ENCODE measurements at places on chromosomes 3 and 15.

- H3K4me3 ChIP-seq = no peak overlapping the region
- no peak for DNase-seq
- H3K4me1 ChIP-seq = peaks cover 9% of the 10 kb centered on the region
These were observed 38.6 kb downstream of the TAFA4 start for GRCh38 chr3:68893600-68894239.

DNA sequence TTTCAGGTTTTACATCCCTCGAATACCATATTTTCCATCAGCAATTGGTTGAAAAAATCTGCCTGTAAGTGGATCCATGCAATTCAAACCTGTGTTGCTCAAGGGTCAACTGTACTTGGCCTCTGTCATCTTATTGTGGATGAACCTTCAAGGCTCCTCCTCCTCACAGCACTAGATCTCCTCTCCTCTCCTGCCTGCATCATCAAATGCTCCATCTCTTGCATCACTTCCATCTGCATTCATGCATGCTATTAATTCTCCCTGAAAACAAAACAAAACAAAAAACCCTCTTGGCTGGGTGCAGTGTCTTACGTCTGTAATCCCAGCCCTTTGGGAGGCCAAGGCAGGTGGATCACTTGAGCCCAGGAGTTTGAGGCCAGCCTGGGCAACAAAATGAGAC lies 10.1 kb downstream of the BCL2L10 start:
- H3K4me3 ChIP-seq = no peak overlapping the region
- H3K36me3 ChIP-seq = no peaks in the 10 kb centered on the region
- peaks cover 2% of the 10 kb centered on the region for H3K27me3 ChIP-seq
- H3K4me1 ChIP-seq = peaks cover 2% of the 10 kb centered on the region
- H3K27ac ChIP-seq = no peak overlapping the region

DNA sequence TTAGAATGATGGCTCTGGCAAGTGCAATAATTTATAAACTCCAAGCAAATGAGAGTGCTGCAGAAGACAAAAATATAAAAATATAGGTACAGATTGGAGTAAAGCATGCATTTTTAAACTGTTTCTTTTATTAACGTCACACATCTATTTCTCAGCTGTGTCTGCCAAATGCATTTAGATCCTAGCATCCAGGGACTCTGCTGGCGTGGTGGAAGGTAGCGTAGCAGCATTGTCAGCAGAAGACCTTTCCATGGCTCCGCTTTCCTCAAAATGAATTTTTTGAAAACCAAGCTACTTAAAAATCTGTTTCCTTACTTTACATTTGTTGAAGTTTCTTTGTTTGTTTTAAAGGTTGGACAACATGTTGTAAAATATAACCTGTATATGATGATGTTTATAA lies 16.3 kb upstream of the ATP10A start:
- peaks cover 8% of the 10 kb centered on the region for H3K4me1 ChIP-seq
- H3K36me3 ChIP-seq = no peaks in the 10 kb centered on the region
- DNase-seq = no peak
- no peaks in the 10 kb centered on the region for H3K27me3 ChIP-seq
- no peak overlapping the region for H3K27ac ChIP-seq

DNA sequence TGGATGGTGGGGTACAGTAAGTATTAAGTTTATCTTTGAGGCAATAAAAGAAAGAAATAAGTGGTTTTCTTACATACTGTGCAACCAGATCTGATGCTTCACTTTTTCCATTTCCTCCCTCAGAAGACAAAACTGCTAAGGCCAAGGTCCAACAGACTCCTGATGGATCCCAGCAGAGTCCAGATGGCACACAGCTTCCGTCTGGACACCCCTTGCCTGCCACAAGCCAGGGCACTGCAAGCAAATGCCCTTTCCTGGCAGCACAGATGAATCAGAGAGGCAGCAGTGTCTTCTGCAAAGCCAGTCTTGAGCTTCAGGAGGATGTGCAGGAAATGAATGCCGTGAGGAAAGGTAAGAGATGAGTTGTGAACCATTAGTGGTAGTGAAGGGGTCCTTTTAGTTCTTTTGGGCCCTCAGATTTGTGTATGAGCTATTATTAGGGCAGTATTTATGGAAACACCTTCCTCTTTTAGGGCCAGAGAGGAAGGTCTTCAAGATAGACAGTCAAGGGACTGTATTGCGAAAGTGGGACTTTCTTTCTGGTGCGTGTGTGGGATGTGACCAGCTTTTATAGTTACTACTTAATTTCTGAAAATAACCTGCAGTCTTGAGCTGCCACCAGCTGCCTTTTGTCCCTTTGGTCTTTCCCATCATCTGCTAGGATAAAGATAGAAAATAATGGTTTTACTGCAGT lies 4.6 kb downstream of the ALAS1 start:
- peaks cover 3% of the 10 kb centered on the region for H3K27me3 ChIP-seq
- H3K27ac ChIP-seq = no peak overlapping the region
- peaks cover 46% of the 10 kb centered on the region for H3K36me3 ChIP-seq
- no peak for DNase-seq
- H3K4me3 ChIP-seq = no peak overlapping the region

- no peaks in the 10 kb centered on the region for H3K4me1 ChIP-seq
- no peak for DNase-seq
- H3K27me3 ChIP-seq = no peaks in the 10 kb centered on the region
- H3K27ac ChIP-seq = no peak overlapping the region
- no peaks in the 10 kb centered on the region for H3K36me3 ChIP-seq
These were observed 184.5 kb downstream of the EFHB start for GRCh38 chr3:19749448-19750017.

GRCh38 chr3:54963641-54964040 lies 35.8 kb upstream of the LRTM1 start:
- H3K4me1 ChIP-seq = peaks cover 29% of the 10 kb centered on the region
- no peak for DNase-seq
- no peaks in the 10 kb centered on the region for H3K36me3 ChIP-seq
- no peaks in the 10 kb centered on the region for H3K27me3 ChIP-seq
- H3K4me3 ChIP-seq = no peak overlapping the region

GRCh38 chr3:39806820-39807219 lies 2.6 kb upstream of the MYRIP start:
- H3K4me1 ChIP-seq = peaks cover 27% of the 10 kb centered on the region
- H3K36me3 ChIP-seq = peaks cover 6% of the 10 kb centered on the region
- H3K27me3 ChIP-seq = peaks cover 11% of the 10 kb centered on the region

DNA sequence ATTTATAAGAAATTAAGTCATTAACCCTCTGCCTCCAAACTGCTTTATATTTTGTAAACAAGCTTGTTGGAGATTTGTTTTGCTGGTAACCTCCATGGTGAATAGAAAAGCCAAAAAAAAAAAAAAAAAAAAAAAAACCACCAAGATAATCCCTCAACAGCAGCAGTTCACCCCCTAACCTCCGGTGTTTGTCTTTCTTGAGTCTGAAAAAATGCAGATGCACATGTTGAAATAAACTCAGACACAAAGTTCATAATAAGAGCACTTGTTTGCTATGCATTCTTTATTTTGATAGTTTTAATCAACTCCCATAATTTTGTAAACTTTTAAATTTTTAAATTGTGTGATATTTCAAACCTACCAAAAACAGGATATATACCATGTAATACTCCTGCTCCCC lies 1.8 kb upstream of the PLCH1 start:
- H3K27ac ChIP-seq = no peak overlapping the region
- H3K4me3 ChIP-seq = no peak overlapping the region
- H3K36me3 ChIP-seq = no peaks in the 10 kb centered on the region
- H3K4me1 ChIP-seq = peaks cover 4% of the 10 kb centered on the region
- H3K27me3 ChIP-seq = no peaks in the 10 kb centered on the region
- no peak for DNase-seq

DNA sequence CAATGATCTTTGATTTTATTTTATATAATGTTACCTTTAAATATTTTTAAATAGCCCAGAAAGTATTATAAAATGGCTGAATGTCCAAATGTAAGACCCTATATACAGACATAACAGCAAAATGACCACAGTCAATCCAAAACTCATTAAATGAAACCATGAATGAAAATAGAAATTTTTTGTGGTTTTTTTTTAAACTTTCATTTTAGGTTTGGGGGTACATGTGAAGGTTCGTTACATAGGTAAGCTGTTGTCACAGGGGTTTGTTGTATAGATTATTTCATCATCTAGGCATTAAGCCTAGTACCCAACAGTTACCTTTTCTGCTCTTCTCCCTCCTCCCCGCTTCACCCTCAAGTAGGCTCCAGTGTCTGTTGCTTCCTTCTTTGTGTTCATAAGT lies 108.8 kb downstream of the FAIM start:
- DNase-seq = no peak
- H3K36me3 ChIP-seq = peaks cover 7% of the 10 kb centered on the region
- H3K4me1 ChIP-seq = no peaks in the 10 kb centered on the region
- no peak overlapping the region for H3K27ac ChIP-seq

DNA sequence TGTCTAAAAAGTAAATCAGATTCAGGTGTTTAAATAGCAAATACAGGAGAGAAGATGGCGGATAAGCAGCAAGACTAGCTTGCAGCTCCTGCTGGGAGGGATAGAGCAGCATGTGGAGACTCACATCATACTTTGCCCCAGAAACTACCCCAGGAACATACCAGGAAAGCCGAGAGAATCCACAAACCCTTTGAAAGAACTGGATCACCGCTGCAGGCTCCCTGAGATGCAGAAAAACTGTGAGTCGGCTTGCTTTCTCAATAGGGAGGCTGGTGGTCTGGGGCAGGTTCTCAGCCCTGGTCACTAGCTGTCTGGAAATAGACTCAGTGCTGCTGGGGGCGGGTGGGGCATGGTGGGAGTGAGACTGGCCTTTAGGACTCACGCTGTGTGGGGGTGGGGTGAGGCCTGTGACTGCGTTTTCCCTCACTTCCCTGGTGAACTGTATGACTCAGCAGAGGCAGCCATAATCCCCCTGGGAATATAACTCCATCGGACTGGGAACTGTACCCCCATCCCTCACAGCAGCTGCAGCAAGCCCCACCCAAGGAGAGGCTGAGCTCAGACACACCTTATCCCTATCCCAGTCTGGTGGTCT lies 142.8 kb downstream of the CNTN6 start:
- peaks cover 2% of the 10 kb centered on the region for H3K27me3 ChIP-seq
- H3K4me1 ChIP-seq = no peaks in the 10 kb centered on the region
- no peak overlapping the region for H3K27ac ChIP-seq
- no peak for DNase-seq

DNA sequence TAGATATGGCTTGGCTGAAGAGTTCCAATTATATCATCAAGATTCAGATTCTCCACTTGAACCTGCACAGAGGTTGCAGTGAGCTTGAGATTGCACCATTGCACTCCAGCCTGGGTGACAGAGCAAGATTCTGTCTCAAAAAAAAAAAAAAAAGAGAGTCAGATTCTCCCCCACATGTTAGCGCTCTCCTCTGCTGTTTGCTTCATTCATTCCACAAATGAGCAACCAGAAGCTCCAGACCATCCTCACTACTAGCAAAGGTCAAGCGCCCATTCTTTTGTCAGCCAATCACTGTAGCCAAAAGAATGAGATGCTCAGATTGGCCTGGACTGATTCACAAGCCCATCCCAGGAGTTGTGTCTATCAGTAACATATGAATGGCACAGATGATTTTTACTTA lies 28.4 kb upstream of the TCF12 start:
- no peak overlapping the region for H3K27ac ChIP-seq
- DNase-seq = no peak
- no peaks in the 10 kb centered on the region for H3K36me3 ChIP-seq

DNA sequence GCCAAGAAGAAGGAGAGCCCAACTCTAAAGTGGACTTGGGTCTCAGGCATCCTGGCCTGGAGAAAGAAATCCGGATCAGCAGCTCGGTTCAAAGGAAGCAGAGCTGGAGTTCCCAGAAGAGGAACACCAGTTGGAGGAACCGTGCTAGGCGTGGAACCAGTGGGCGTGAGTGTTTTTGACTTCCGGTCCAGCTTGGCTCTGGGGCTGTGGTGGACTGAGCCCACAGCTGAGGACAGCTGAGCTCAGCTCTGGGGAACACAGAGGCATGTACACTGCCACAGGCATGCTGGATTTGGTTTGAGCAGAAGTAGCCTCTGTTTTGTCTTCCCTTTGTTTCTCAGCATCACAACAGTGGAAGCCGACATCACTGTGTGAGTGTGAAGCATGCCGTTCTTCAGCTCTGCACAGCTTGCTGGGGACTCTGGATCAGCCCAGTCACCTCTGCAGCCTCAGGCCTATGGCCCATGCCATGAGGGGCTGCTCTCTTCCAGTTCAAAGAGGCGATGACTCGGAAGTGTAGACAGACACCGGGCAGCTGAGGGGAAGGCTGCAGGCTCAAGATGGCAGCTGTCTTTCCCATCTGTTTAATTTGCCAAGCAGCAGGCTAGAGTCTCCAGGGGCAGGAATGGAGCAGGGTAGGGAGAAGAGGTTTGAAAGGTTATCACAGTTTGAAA lies 185.8 kb upstream of the UBE3A start:
- H3K4me1 ChIP-seq = no peaks in the 10 kb centered on the region
- peaks cover 5% of the 10 kb centered on the region for H3K27me3 ChIP-seq
- no peaks in the 10 kb centered on the region for H3K36me3 ChIP-seq
- no peak for DNase-seq
- H3K27ac ChIP-seq = no peak overlapping the region

DNA sequence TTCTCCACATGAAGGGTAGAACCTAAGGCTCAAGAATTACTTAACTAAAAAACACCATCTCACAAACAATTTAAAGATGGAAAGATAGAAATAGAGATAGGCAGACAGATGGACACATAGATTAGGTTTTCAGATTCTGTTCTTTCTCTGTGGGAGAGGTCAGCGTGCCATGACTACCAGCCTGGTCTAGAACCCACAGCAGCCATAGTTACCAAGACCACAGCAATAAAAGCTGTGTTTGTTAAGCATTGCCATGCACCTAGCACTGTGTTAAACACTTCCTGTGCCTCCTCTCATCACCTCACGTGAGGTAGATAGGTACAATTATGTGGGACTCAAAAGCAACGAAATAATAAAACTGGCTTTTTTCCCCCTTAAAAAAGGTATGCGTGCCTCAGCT lies 83.1 kb upstream of the TSEN2 start:
- peaks cover 1% of the 10 kb centered on the region for H3K27me3 ChIP-seq
- H3K4me1 ChIP-seq = peaks cover 5% of the 10 kb centered on the region
- no peak for DNase-seq
- no peak overlapping the region for H3K4me3 ChIP-seq

GRCh38 chr3:191414286-191414685 lies 46.7 kb upstream of the PYDC2 start:
- no peak overlapping the region for H3K4me3 ChIP-seq
- DNase-seq = no peak
- H3K36me3 ChIP-seq = peaks cover 4% of the 10 kb centered on the region
- H3K27ac ChIP-seq = no peak overlapping the region
- H3K27me3 ChIP-seq = no peaks in the 10 kb centered on the region

DNA sequence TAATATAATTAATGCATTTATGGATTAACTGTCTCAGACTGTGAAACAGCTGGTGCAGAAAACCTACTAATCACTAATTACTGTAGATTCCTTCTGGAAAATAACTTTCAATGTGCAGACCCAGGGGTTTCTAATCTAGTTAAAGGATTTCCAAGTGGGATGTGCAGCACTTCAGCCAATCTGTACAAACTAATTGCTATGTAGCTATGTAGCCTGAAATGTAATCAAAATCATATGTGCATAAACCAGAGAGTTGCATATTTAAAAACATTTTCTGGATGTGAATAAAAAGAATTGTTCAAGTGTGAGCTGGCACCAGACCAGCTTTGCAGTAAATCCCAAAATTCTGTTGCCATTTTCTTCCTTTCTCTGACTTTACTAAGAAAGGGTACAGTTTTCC lies 127.5 kb upstream of the CD96 start:
- H3K4me1 ChIP-seq = no peaks in the 10 kb centered on the region
- H3K27me3 ChIP-seq = no peaks in the 10 kb centered on the region
- DNase-seq = no peak
- no peak overlapping the region for H3K27ac ChIP-seq
- no peak overlapping the region for H3K4me3 ChIP-seq
- H3K36me3 ChIP-seq = no peaks in the 10 kb centered on the region

GRCh38 chr3:85164436-85164835 lies 205.6 kb downstream of the CADM2 start:
- no peak overlapping the region for H3K4me3 ChIP-seq
- no peaks in the 10 kb centered on the region for H3K4me1 ChIP-seq
- H3K36me3 ChIP-seq = no peaks in the 10 kb centered on the region
- H3K27me3 ChIP-seq = no peaks in the 10 kb centered on the region
- no peak for DNase-seq
